ENCODE measurements at places on chromosomes 4 and X.

DNA sequence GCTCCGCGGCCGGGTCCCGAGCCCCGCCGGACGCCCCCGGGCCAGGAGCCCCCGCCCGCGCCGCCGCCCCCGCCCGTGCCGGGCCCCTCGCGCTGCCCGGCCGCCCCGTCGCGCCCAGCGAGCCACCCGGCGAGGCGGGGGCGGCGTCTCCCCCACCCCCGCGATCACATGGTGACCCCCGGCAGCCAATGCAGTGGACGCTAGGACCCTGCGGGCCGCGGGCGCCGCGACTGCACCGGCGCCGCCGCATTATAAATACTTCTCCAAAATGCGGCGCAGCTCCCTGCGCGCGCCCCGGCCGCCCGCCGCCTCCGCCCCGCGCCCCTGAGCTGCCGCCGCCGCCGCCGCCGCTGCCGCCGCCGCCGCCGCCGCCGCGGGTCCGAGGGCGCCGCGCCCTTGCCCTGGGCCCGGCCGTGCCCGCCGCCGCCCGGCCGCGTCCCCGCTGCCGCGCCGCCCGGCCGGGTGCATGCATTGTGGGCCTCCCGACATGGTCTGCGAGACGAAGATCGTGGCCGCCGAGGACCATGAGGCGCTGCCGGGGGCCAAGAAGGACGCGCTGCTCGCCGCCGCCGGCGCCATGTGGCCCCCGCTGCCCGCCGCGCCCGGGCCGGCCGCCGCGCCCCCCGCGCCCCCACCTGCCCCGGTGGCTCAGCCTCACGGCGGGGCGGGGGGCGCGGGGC, at the start of gene NAT8L:
TSS of gene NAT8L (plus strand) at position 282 of the 680 bp plus-strand sequence. CDS start at position 467, 185 bp downstream.
- no peak for DNase-seq
- no peak within 1 kb of the TSS for H3K27ac ChIP-seq
- H3K4me3 ChIP-seq, result no peak within 1 kb of the TSS
- no peaks in the 10 kb centered on the region for H3K4me1 ChIP-seq

DNA sequence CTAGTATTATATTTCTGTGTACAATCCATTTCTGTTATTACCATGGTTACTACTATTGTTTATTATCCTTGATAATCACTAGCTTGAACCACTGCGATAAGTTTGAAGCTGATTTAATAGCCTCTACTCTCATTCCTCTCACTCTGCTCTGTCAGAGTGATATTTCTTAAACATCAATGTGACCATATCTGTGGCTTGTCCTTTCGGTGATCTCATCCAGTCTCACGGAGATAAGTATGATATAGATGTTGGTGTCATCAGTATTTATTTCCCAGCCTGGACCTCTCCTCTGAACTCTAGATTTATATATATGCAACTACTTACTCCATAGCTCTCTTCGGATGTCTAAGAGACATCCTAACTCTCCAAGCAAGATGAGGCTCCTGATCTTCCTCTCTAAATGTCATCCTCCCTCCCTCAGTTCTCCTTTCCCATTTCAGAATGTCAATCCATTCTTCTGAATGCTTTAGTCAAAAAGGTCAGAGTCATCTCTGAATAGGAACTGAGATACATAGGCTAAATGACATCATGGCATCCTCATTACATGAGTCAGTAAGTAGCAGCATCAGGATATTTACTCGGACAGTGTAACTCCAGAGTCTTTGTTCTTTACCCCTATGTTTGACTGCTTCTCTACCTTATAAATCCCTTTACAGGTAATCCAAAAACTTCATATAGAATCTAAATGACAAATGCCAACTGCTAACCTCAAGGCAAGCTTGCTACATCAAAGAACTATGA, 129.5 kb downstream of the PACRGL start:
- H3K27me3 ChIP-seq, result no peaks in the 10 kb centered on the region
- DNase-seq, result no peak
- H3K36me3 ChIP-seq, result no peaks in the 10 kb centered on the region
- no peak overlapping the region for H3K4me3 ChIP-seq

GRCh38 chr4:8215001-8215427, 15.9 kb downstream of the SH3TC1 start:
- no peaks in the 10 kb centered on the region for H3K27me3 ChIP-seq
- no peaks in the 10 kb centered on the region for H3K4me1 ChIP-seq
- H3K4me3 ChIP-seq, result no peak overlapping the region
- no peak overlapping the region for H3K27ac ChIP-seq
- no peaks in the 10 kb centered on the region for H3K36me3 ChIP-seq

- DNase-seq, result no peak
- no peaks in the 10 kb centered on the region for H3K4me1 ChIP-seq
- H3K27me3 ChIP-seq, result no peaks in the 10 kb centered on the region
- no peak overlapping the region for H3K27ac ChIP-seq
Observed at GRCh38 chr4:75142850-75143249, 209.9 kb downstream of the PARM1 start.

GRCh38 chr4:111788099-111788498, 357.2 kb upstream of the FAM241A start:
- no peak overlapping the region for H3K4me3 ChIP-seq
- no peaks in the 10 kb centered on the region for H3K27me3 ChIP-seq

GRCh38 chr4:155787113-155787710, 28.4 kb downstream of the GUCY1B1 start:
- H3K4me3 ChIP-seq, result no peak overlapping the region
- H3K4me1 ChIP-seq, result no peaks in the 10 kb centered on the region
- H3K27me3 ChIP-seq, result peaks cover 3% of the 10 kb centered on the region
- DNase-seq, result peak; percentile 46
- no peak overlapping the region for H3K27ac ChIP-seq

Measured in naive thymus-derived CD4-positive, alpha-beta T cell (primary cell).